ENCODE measurements at places on chromosomes 13 and 19. TPM values are rescaled to one million over a fixed set of nuclear protein-coding genes. Genes with fewer than 3 reads are reported as not detected.

The SHISA7 gene
- not detected for total RNA-seq

The PRR36 gene
- total RNA-seq, result 1.2 TPM

The AKT2 gene
- 73.5 TPM for total RNA-seq

The OXGR1 gene
- not detected for total RNA-seq

The TRPC4 gene
- total RNA-seq, result 2.2 TPM

The SLC39A3 gene
- 59.6 TPM for total RNA-seq

The CERS1 gene
- 2.3 TPM for total RNA-seq

The JSRP1 gene
- total RNA-seq, result 2.2 TPM

The GJB6 gene
- total RNA-seq, result 1.9 TPM
